Neural cell (in vitro differentiated cells): ENCODE measurements at places on chromosomes 11 and 22. TPM values are rescaled to one million over a fixed set of nuclear protein-coding genes. Genes with fewer than 3 reads are reported as not detected.

The AQP11 gene
- 7.4 and 8.7 TPM in 2 replicates for polyA plus RNA-seq

The TTC38 gene
- polyA plus RNA-seq, result 1.3 and 1.4 TPM in 2 replicates

The FAM227A gene
- 14.0 and 16.9 TPM in 2 replicates for polyA plus RNA-seq

The KRTAP5-11 gene
- polyA plus RNA-seq, result not detected in 2 replicates

The BLID gene
- polyA plus RNA-seq, result not detected in 2 replicates

The OMP gene
- polyA plus RNA-seq, result not detected in 2 replicates

The C1QTNF4 gene
- 16.4 and 17.5 TPM in 2 replicates for polyA plus RNA-seq

The MMP1 gene
- not detected in 2 replicates for polyA plus RNA-seq

The CDKN1C gene
- polyA plus RNA-seq, result 36.7 and 51.2 TPM in 2 replicates
